ENCODE measurements at places on chromosomes 13 and 19.

GRCh38 chr13:47277774-47278173 lies 380.9 kb upstream of the HTR2A start:
- peak; percentile 11 for DNase-seq

GRCh38 chr19:14916848-14917247 lies 24.4 kb upstream of the OR7C2 start:
- no peak for DNase-seq

GRCh38 chr19:43760941-43761340 lies 6.2 kb upstream of the SMG9 start:
- no peak for DNase-seq

DNA sequence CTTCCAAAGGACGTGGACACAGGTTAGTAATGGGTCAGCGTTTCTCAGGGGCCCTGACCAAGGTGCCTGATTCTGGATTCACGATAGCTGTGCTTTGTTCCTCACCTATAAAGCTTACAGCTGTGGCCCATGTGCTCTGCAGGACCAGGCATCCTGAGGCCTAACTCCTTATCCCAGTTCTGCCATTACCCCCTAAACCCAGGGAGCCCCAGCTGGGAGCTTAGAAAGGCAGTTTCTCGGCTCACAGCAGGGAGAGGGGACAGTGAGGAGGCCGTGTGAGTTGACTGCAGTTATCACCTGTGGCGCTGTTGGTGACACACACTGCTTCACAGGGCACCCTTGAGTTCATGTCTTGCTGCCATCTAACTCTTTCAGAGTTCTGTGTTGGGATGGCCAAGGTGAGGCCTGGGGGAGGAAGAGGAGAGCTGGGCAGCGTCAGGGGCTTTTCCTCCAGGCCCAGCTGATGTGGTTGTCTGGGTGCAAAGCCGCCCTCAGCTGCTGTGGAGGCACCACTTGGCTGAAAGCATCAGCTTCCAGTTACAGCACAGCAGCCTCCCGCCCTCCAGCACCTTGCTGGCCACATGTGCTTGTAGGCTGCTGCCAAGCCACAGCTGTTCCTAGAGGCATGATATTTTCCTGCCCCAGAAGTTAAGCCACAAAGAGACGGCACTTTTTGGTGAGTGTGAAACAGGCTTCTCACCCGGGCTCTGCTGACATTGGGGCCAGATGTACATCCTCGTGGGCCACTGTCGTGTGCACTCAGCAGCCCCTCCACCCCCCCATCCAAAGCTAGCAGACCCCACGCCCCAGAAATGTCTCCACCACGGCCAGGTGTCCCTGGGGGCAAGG lies 99.6 kb upstream of the MCF2L start:
- DNase-seq = peak; percentile 42

DNA sequence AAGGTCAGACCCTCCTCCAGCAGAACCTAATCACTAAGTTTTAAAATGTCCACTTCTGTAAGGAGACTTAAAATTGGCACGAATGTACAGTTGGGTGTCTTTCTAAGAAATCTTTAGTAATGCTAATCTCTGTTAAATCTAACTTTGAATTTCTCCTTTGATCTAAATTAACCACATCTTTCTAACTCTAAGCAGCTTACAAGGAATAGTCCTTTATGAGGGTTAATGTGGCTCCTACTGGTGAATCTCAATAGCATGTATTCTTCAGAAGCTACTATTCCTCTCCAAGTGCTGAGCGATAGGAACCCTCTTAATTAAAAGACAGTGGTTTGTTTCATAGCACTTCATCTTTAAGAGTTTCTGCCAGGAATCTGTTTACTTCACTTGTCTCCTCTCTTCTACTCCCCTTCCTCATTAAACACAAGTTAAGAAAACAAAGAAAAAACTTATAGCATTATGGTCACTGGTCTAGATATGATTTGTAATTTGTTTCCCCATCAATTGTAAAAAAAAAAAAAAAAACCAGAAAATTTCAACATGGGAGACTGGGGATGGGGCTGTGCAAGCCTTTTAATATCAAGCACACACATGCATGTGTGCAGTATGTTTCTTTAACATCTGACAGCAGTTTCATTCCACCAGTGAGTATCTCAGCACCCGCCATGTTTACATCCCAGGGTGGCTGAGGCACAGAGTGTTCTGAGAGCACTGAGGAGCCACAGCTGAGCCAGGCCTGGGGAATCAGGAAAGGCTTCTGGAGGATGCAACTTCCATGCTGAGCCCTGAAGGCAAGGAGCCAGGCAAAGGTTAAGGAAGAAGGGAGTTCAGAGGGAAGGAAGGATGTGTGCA lies 57.7 kb downstream of the ATP7B start:
- no peak for DNase-seq

DNA sequence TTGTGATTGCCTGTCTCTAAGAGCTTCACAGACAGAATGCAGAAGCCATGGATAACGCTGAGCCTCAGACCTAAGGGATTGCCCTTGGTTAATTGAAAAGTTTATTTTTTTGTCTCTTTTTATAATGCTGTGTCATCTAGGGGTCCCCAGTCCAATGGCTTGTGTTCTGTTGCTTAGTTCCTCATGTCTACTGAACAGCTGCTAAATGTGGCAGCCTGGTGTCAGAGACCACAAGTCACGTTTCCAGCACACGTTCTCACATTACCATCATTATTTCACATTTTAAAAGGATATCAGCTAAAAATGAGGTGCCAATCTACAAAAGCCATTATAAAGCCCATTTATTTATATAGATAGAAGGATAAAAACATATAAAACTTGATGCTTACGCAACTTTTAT lies 1362.0 kb downstream of the PCDH9 start:
- peak; percentile 80 for DNase-seq

DNA sequence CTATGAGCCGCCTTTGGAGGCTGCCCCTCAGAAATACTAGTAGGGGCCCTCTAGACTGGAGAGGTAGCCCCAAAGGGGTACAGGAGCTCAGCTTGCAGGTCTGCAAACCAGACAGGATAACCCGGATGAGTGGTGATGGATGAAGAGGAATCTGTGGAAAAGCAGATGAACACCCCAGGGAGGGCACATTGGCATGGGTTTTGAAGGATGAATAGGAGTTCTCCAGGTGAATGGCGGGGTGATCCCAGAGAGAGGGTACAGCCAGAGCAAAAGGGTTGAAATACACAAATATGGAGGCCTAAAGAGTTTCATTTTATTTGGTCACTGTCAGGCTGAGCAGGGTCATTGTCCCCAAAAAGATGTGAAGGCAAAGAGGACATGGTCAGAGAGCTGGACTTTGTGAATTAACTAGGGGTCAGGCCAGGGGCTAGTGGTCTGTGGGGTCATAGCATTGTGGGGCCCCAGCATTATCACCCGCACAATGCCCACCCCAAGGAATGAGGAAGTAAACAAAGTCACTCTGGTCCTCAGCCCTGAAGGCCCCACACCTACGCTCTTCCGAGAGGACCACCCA lies 4.8 kb downstream of the NR2F6 start:
- no peak for DNase-seq

DNA sequence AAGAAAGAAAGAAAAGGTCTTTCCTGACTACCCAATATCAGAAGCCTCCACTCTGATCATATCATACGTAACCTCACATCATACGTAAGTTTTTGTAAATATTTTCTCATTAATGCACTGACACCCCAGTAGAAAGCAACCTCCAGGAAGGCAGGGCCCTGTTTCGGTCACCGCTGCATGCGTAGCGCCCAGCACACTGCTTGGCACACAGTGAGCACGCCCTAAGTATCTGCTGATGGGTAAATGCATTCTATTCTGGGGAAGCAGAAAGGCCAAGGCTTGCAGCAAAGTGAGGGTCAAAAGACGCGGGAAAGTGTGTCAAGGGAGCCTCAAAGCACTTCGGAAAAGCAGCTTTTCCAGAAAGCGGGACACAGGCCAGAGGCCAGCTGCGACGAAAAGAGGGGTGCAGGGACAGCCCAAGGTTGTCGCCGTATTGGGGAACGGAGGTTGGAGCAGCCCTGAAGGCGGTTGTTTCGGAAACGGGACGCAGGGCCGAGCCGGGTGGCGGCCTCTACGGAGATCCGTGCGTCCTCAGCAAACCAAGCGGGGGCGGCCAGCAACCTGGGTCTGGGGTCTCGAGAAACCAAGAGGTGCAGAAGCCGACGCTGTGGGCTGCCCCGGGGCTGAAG lies 463 bp downstream of the SUGP1 start:
- DNase-seq = no peak

Data from myocyte (in vitro differentiated cells).